Stimulated activated naive CD8-positive, alpha-beta T cell treated with anti-CD3 and anti-CD28 coated beads, Interleukin-15, amount 100 ng/mL, for 72 hours (primary cell): ENCODE measurements at places on chromosomes 13 and 19.

GRCh38 chr19:19788015-19788414, 33.5 kb downstream of the ZNF506 start:
- no peak for DNase-seq

- DNase-seq: no peak
Measured at GRCh38 chr13:23806874-23807526, 82.2 kb downstream of the MIPEP start.

DNA sequence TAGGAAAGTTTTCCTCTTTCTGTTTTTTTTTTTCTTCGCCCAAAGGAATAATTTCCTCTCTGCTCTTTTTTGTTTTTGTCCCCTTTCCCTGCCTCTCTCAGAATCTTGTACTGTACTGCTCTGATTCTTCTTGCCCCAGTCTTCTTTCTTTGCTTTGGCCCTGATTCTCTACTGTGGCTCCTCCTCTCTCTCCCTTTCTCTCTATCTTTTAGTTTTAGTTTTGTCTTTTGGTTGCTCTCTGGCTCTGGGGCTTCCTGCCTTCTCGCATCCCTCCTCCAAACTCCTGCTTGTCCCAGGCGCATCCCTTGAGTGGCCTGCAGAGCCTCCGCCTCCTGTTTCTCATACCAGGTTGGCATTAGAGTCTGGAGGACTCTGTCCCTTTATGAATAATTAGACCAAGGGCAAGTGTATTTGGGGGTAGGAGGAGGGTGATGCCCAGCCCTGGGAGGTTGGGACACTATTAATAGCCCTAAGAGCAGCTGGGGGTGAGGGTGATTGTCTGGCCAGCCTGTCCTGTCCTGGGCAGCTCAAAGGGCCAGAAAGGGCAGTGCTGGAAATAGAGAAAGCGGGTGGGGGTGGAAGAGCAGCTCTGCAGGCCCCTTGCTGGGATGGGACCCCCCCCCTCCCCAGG, 39.1 kb downstream of the LYL1 start:
- DNase-seq: no peak

DNA sequence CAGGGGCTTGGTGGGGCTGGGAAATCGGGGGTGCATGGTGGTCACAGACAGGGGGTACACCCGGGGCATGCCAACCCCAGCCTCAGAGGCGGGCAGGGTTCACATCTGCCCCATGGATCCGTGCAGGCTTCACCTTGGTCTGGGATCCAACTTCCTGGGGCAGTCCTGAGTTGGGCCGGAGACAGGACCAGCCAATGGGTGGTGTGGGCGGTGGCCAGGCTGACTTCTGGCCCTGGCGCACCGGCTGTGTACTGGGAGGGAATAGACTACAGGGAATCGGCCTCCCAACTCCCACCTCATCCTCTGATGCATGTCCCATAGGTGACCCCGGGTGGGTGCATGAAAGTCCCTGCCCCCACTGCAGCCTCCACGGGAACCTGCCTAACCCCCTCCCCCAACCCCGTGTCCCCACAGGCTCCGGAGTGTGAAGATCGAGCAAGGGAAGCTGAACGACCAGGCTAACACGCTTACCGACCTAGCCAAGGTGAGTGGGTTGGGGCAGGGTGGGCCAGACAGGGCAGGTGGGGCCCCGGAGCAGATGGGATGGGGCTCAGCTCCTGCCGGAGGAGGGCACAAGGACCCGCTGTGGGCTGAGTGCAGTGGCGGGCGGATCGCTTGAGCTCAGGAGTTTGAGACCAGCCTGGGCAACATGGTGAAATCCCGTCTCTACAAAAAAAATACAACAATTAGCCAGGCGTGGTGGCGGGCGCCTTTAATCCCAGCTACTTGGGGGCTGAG, 14.7 kb upstream of the ARRDC2 start:
- DNase-seq: no peak

GRCh38 chr13:40558656-40559055, 107.8 kb downstream of the FOXO1 start:
- no peak for DNase-seq

DNA sequence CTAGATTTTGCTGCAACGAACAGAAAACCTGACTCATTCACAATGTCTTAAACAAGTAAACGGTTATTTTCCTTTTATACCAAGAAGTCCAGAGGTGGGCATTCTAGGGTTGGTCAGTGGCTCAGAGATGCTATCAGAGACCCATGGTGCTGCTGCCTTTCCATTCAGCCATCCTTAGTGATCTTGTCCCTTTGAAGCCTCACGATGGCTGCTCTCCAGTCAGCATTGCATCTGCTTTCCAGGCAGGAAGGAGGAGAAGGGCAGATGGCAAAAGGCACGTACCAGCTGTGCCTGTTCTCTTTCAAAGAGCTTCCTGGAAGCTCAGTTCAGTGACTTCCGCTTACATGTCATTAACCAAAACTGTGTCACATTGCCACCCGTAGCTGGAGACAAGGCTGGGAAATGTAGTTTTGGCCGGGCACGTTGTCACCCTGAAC, 30.1 kb downstream of the WDFY2 start:
- DNase-seq: peak; percentile 34

- DNase-seq: no peak
Measured at GRCh38 chr19:8208119-8208921, 850 bp upstream of the CERS4 start.

DNA sequence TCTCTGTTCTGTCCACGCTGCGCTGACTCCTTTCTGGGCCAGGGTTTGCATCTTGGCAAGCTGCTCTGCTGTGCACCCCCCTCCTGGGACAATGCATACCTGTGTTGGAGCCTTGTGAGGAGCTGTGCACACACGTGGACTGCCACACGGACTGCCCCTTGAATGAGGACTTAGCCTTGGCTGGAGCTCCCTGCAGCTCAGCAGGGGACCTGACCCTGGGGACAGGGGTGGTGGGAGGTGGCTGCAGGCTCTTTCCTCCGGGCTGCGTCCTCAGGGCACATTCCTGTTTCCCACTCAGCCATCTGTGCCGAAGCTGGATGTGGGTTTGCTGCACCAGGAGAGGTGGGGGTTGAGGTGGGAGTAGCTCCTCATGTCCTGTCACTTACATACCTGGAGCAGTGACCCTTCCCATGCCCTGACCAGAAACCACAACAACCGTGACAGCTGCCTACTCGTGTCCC, 8.2 kb downstream of the RAB11B start:
- no peak for DNase-seq

DNA sequence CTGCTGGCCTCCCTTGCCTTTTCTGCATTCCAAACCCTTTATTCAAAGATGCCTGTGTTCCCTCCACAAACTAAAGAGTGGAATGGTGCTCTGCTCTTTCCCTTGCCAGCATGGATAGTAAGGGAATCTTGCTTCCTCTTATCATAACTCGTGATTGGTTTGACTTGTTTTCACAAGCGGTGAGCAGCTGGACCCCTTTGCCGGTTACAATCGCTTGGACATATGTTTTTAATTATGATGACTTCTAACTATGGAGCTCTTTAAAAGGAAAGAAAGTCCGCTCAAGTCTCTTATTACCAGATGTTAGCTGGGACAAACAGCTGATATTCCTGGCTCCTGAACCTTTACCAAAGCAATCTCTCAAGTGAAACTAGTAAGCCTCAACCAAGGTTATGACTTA, 1094.7 kb downstream of the UQCRFS1 start:
- DNase-seq: no peak

- no peak for DNase-seq
Measured at GRCh38 chr13:101695870-101696516, 243.5 kb downstream of the ITGBL1 start.

GRCh38 chr19:15048128-15048527, 1.2 kb upstream of the CASP14 start:
- no peak for DNase-seq

GRCh38 chr13:23377579-23377978, 55.9 kb downstream of the SACS start:
- no peak for DNase-seq

DNA sequence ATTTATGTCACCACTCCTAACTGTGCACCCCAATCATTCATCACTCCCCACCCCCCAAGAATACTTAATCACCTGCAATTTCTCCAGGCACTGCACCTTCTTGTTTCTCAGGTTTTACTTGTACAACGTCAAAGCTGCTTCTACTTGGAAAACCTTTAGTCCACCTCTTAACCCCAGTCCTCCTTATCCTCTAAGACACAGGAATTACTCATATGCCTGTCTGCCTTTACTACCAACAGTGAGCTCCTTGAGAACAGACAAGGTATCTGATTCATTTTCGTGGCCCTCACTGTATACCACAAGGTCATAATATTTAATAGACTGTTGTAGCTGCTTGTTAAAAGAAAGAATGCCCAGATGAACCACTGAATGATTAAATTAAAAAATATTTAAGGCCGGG, 21.0 kb upstream of the NDFIP2 start:
- DNase-seq: no peak

GRCh38 chr19:56625708-56626107, 17.3 kb upstream of the SMIM17 start:
- DNase-seq: no peak

DNA sequence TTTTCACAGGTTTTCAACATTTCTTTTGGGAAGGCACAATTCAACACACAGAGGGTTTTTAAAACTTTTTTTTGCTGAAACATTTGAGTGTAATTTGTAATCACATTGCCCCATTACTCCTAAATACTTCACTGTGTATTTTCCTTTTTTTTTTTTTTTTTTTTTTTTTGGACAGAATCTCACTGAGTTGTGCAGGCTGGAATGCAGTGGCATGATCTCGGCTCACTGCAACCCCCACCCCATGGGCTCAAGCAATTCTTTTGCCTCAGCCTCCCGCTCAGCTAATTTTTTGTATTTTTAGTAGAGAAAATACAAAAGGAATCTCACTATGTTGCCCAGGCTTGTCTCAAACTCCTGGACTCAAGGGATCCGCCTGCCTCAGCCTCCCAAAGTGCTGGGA, 14.8 kb upstream of the DNAJC15 start:
- no peak for DNase-seq
